ENCODE measurements at places on chromosomes 4 and X. TPM values are rescaled to one million over a fixed set of nuclear protein-coding genes. Genes with fewer than 3 reads are reported as not detected.

GRCh38 chr4:98994474-98995182 lies 893 bp upstream of the METAP1 start:
- DNase-seq, result no peak

- DNase-seq, result no peak
Measured at GRCh38 chr4:150827226-150827625, 187.9 kb downstream of the LRBA start.

The AFP gene
- not detected for total RNA-seq

The COX7B2 gene
- not detected for total RNA-seq

The IQCM gene
- total RNA-seq, result not detected

GRCh38 chr4:111027526-111027925 lies 404.6 kb upstream of the PITX2 start:
- DNase-seq, result no peak

DNA sequence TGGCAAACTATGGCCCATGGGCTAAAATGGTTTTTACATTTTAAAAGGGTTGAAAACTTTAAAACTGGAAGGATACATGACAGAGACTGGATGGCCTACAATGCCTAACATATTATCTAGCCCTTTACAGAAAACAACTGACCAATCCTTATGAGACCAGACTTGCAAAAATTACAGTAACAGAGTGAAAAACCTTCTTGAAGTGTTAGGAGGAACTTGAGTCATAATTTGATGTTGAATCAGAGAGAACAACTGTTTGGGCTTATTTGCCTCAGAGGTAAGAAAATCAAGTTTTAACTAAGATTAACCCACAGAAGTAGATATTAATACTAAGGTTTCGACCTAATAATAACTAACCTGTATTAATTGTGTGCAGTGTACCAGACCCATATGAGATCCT lies 12.4 kb upstream of the NAP1L5 start:
- DNase-seq, result no peak

The SMIM10L2A gene
- 2.3 TPM for total RNA-seq

All from pancreas (tissue), 10 donors.